ENCODE measurements at places on chromosomes 7 and 10. TPM values are rescaled to one million over a fixed set of nuclear protein-coding genes. Genes with fewer than 3 reads are reported as not detected.

PBLD gene
- 4.6 TPM for total RNA-seq

GPR146 gene
- total RNA-seq, result 29.4 TPM

NAMPT gene
- total RNA-seq, result 253 TPM

TMEM120A gene
- total RNA-seq, result 19.7 TPM

GPR15LG gene
- not detected for total RNA-seq

MEST gene
- total RNA-seq, result 11.4 TPM

SORCS1 gene
- total RNA-seq, result not detected

NSUN5 gene
- 5.3 TPM for total RNA-seq

LMOD2 gene
- total RNA-seq, result not detected

TRIL gene
- 4.2 TPM for total RNA-seq

TCERG1L gene
- total RNA-seq, result not detected

CHAT gene
- not detected for total RNA-seq

ZPBP gene
- total RNA-seq, result not detected

TMEM176B gene
- total RNA-seq, result not detected

CUZD1 gene
- total RNA-seq, result 0.65 TPM

CYP2C9 gene
- not detected for total RNA-seq

GIMAP2 gene
- 39.2 TPM for total RNA-seq

TMEM236 gene
- 0.10 TPM for total RNA-seq

PLXDC2 gene
- 1.5 TPM for total RNA-seq

ACHE gene
- 1.1 TPM for total RNA-seq

MYL10 gene
- total RNA-seq, result not detected

KCNIP2 gene
- 0.96 TPM for total RNA-seq

OR2A42 gene
- not detected for total RNA-seq
